CD4-positive, alpha-beta T cell treated with Interleukin-21 for 1 hour (primary cell): ENCODE measurements at places on chromosomes 5 and 9.
A peak's percentile ranks its signal among the peaks of the same experiment; 100 is the strongest.

DNA sequence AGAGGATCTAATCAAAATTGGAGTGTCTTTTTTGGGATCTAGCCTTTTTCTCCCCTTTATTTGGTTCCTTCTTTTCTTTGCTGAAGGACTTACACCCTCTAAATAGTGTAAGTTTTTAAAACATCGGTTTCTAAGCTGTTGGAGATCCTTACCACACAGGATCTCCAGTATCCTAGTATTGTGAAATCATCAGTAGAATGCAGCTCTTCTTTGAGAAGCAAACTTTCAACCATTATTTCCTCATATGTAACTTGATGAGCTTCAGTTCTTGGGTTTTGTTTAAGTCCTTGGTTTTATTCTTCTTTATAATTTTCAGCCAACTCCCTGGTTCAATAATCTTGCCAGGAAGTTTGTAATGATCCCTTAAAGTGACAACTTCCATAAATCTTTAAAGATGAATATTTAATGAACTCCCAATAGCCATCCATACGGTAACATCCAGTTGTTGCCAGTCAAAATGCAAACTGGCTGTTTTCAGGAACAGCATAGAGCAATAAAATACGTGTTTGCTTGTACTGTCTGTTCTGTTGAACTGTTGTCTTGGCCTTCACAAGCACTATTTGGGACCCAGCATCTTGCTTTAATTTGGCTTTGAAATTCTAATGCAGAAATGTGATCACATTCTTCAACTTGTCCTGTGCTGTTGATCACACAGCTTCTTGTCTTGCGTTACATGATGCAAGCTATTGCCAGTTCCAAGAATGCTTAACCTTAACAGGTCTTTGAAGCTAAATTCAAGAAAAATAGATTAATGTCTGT is 34.8 kb upstream of the TTC23L start:
- no peak for DNase-seq

GRCh38 chr5:76365561-76365960 is 37.5 kb upstream of the IQGAP2 start:
- DNase-seq = no peak

- DNase-seq = no peak
These were observed 60.2 kb downstream of the SLC22A5 start for GRCh38 chr5:132429463-132430440.

GRCh38 chr5:166338801-166339200 is 1952.6 kb upstream of the WWC1 start:
- no peak for DNase-seq

DNA sequence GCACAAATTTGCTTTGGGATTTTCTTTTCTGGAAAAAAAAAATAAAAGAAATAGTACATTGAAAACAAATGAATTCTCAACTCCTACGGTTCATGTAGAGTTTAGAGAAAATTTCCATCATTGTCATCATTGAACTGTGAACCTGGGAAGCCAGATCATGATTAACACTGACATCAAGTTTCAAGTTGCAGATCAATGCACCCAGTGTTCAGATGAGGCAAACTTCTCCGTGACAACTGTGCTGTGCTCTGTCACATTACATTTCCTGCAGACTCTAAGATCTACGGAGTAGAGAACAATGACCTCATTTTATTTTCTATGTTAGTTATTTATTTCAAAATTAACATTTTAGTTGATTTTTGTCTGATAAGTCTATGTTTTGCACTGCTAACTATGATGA is 99.7 kb downstream of the MAP1B start:
- no peak for DNase-seq

DNA sequence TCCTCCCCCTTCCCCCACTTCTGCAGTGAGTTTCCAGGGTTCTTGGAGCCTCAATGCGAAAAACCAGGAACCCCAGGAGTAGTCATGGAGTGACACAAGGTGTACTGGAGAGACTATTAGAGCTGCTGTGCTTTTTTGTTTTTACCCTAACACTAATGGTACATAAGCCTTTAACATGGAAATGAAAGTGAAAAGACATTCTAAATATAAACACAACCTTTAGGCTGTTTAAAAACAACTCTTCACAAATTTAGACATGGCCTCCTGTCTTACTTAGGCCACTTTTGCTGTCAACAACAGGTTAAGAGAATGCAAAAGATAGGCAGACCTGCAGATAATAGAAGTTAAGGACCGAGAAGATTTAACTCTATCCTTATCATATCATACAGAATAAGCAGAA is 232.2 kb downstream of the DENND1A start:
- DNase-seq = no peak

- DNase-seq = no peak
These were observed 128.1 kb downstream of the MYO10 start for GRCh38 chr5:16808021-16808420.

- DNase-seq = no peak
These were observed 46.7 kb downstream of the POC5 start for GRCh38 chr5:75670577-75670976.

GRCh38 chr9:125431741-125432271 is 170.2 kb downstream of the GAPVD1 start:
- no peak for DNase-seq

GRCh38 chr5:61659221-61659696 is 327.2 kb downstream of the ZSWIM6 start:
- no peak for DNase-seq

DNA sequence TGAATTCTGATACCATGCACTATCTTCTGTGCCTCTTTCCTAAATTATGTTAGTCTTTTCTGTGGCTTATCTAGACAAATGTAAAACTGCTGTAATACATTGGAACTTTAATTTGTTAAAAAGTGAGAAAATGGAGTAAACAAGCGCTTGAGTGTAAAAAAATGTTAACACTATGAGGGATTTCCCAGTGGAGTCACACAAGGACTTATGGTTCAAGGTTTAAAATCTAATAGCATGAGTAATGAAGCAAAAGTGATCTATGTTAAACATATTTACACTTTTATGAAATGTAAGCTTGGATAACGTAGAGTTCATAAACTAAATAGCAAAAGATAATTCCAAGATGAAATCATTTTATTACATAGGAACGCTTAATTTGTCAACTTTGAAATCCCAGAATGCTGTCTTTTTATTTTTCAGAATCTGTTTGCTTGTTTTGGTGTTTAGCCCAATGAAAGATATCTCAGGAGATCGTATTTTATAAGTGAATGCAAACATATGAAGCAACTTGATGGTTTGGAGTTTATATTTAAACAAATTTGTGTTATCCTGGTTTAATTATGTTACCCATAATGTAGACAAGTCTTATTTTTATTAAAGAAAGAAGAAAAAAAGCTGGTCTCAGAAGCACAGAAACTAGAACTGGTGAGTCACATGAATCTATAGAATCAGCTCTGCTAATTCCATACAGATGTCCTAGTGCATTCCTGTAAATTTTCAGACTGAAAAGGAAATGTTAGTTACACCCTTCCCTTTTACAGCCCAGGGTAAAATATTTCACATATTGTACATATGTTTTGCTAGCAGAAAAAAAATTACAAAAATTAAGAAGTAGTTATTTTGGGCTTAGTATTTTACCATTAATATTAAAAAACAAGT is 34.2 kb upstream of the FBN2 start:
- DNase-seq = no peak

- no peak for DNase-seq
These were observed 100.5 kb upstream of the SPATA31D4 start for GRCh38 chr9:81827616-81828296.

GRCh38 chr9:114505187-114506081 is at the start of gene WHRN:
WHRN (minus strand) TSS chr9:114505473; CDS start chr9:114504801, 672 bp downstream.
- peak; percentile 95 for DNase-seq

DNA sequence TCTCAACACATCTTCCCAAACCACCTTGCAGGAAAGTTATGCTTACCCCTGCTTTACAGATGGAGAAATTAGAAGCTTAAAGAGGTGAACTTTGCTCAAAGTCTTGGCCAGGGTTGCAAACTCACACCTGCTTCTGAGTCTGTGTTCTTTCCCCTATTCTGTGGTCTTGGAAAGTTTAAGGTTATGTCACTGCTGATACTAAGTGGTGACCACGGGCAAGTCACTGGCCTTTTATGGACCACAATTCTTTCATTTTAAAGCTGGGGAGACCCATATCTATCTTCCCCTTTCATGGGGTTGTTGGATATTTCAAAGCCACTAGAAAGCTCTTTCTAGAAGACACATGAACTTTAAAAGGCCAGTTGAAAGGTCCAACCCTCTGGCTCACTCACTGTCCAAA is 95.4 kb upstream of the KLF4 start:
- no peak for DNase-seq

DNA sequence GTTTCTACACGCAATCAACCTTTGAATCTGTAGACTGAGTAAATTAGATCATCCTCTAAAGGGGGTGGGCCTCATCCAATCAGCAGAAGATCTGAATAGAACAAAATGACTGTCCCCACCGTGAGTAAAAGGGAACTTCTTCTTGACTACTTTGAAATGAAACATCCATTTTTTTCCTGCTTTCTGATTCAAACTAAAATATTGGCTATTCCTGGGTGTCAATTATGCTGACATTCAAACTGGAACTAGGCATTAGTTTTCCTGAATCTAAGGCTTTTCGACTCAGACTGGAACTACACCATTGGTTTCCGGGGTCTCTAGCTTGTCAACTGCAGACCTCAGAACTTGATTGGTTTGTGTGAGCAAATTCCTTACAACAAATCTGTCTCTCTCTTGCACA is 772.2 kb upstream of the CDH10 start:
- DNase-seq = no peak

DNA sequence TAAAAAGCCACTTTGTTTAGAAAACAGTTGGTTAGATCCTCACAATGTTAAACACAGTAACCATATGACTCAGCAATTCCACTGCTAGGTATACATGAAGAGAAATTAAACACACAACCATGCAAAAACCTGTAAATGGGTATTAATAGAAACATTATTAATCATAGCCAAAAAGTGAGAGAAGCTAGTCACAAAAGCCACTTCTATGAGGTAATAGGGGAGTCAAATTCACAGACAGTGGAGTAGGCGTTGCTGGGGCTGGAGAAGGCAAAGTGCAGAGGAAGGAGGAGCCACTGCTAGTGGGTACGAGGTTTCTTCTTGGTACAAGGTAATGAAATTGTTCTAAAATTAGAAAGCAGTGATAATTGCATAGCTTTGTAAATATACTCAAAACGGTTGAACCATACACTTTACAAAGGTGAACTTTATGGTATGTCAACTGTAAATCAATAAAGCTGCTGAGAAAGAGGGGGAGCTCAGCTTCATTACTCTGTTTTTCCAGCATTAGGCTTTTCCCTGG is 364.4 kb downstream of the GADD45G start:
- no peak for DNase-seq
